Stimulated activated CD4-positive, alpha-beta T cell treated with anti-CD3 and anti-CD28 coated beads, Interleukin-4, amount 100 ng/mL, for 24 hours (primary cell): ENCODE measurements at places on chromosomes 7 and 10.

DNA sequence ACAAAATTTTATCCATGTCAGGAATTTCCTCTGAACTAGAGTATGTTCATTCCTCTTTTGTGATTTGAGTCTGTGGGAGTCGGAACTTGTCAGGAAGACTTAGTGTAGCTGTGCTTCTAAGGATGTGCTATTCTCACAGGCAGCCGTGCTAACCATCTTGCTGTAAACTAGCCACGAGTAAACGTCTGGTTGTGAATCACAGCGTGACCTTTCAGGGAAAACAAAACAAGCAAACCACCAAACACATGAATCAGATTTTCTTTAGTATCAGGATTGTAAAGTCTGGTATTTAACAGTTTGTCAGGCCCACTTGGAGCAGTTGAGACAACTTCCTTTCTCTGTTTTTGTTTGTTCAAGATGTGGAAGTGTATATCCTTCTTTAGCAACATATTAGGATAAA lies 32.0 kb downstream of the AUTS2 start:
- DNase-seq = no peak

DNA sequence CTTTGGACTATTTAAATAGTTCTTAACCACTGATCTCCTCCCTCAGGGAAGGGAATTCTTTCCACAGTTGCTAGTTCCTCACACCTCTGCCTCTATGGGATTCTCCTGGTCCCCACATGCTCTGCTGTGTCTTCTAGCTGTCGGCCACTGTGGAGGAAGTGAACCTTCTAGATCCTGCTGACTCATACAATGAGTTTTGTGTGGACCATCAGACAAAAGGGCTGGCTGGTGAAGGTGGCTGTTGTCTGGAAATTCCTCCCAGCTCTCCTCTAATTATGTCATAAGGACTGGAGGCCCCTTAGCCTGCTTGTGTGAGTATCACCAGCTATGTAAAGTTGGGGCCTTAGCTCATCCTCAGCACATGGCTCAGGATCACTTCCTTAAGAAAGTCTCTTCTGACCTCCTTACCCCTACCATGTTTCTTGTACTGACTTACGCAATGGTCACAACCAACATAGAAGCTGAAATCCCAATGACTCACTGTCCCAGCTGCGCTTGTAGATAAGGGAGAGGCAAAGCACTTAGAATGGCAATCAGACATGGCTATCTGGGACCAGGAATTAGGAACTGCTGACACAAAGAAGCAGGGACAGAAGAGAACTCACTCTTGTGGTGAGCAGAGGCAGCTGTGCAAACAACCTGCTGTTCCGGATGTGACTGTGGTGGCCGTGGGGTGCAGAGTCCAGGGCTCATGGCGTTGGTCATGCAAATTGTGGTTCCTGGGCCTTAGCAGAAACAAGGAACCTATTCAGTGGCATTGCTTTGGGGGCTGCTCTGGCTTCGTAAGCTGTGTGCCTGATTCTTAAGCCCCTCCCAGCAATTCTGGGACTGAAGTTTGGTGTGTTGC lies 2.5 kb upstream of the MACC1 start:
- DNase-seq = no peak

DNA sequence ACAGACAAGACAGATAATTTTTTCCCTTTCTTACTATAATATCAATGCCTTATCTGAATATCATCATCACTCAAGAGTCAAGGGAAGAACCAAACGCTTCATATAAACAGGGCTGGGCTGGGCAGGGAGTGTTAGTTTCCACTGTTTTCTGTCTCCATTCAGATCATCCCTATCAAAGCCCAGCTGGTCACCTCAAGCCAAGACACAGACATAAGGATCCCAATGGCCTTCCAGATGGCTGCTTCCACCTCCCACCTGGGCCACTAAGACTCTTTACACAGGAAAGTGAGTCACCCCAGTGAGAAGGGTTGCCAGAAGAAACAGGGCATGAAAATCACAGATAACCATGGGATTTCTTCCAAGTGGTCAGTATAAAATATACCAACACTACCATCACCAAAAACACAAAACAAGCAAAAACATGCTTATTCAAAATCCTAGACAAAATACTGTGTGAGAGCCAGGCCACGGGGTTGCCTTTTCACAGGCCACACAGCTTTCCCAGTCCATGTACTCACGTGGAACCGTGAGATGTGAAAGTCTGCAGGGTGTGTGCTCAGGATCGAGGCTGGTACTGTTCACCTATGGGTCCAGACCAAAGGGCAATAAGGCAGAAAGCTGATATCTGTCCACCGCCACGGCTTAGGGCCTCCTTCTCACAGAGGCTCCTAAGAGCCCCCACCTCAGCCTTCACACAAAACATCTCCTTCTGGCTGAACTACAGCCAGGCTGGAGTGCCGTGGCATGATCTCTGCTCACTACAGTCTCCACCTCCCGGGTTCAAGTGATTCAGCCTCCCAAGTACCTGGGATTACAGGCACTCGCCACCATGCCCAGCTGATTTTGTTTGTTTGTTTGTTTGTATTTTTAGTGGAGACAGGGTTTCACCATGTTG lies 5.7 kb downstream of the PRSS1 start:
- DNase-seq = no peak

DNA sequence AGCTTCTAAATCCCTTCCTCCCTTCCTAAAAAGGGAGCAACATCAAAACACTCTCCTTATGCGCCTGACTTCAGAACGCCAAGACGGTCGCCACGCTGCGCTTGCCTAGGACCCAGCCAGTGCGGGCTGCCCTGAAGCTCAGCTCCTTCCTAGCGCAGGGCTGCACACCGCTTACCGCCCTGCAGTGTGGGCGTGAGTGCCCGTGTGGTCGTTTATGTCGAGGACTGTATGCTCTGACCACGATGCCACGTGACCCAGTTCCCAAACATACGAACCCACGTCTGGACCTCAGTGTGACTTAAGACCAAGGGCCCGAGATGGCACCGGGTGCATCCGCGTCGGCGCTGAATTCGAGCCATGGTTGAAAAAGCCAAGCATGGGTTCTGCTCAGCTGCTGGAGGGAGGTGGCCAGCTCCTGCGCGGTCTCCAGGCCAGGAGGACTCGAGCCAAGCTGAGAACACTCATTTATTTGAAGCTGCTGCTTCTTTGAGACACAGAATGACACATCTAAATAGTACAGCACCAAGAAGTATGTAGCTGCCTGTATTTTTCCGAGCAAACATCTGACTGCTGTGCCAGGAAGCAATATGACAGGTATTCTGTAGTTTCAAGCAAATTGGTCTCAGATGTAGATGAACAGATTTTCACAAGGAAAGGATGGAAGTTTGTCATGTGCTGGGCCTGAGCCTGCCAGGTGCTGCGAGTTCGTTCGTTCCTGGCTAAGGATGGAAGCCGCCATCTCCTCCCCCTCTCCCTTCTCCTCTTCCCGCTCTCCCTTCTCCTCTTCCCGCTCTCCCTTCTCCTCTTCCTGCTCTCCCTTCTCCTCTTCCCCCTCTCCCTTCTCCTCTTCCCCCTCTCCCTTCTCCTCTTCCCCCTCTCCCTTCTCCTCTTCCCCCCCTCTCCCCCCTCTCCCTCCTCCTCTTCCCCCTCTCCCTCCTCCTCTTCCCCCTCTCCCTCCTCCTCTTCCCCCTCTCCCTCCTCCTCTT lies 184.7 kb downstream of the EBF3 start:
- DNase-seq = no peak

DNA sequence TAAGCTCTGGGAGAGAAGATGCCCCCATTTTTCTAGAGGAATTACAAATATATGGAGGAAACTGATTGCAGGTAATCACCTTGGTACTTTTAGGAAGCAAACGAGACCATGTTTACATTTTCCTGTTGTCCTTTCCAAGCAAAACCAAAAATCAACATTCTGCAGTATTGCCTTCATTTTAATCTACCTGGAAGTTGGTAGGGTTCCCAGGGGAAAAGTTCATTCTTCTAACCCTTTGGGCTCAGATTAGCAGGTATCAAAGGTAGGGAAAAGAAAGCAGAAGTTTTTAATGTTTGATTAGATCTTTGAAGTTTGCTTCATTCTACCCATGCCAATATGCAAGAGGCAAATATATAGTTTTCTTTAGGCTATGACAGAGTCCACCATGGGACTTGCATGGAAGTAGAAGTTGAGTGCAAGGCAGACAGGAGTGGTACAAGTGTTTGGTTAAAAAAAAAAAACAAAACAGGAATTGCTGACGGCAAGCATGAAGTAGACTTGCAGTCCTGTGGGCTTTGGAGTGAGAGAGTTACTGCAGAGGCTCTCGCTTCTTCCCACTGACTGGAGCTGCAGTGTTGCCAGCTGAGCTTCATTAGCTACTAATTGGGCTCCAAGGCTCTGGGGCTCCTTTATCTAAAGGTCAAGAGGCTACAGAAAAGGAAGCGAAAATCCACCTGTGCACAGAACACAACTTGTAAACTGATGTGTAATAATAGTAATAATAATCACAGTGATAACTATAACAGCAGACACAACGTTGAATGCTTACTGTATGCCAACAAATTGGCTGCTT lies 28.9 kb upstream of the ASAH2 start:
- DNase-seq = no peak

DNA sequence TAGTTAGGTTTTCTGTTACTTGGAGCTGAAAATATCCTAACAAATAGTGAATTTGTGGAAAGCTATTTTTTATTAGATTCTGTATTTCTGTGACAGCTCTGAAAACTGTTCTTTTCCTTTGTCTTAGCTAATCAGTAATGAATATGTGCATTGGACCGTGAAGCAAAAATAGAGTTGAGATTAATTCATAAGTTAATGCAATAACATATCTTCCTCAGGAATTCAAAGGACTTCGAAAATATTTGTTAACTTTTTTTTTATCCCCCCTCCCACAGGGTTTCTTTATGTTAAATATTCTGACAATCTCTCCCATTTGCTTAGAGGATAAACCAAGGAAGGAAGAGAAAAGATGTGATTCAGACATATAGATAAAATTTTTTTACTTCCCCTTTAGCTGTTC lies 101.4 kb downstream of the PODXL start:
- DNase-seq = no peak

DNA sequence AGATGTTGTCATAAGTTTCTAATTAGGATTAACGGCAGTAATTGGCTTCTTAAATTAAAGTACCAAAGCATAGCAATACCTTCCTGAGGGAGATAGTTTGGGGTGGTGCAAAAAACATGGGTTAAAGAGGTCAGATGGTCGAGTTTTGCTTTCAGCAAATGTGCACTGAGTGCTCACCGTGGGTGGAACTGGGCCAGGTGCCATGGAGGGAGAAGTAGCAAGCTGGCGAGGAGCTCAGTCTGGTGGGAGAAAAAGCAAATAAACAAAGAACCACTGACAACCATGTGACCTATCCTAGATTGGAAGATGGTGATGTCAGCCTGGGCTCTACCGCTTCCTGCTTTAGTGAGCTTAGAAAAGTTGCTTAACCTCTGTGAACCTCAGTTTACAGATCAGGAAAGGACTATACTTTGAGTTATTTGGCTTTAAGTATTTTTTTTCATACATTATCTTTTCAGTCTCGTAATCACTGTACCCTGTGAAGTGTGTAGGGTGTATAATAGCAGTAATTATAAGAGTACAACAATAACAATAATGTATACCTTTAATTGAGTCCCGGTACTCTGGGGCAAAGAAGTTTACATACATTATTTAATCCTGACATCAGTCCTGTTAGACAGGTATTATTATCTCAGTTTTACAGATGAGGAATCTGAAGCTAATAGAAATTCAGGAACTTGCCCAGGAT lies 69.0 kb upstream of the PDCD4 start:
- DNase-seq = peak; percentile 28

- DNase-seq = no peak
Observed at GRCh38 chr10:22443175-22443901, 98.0 kb downstream of the SPAG6 start.

DNA sequence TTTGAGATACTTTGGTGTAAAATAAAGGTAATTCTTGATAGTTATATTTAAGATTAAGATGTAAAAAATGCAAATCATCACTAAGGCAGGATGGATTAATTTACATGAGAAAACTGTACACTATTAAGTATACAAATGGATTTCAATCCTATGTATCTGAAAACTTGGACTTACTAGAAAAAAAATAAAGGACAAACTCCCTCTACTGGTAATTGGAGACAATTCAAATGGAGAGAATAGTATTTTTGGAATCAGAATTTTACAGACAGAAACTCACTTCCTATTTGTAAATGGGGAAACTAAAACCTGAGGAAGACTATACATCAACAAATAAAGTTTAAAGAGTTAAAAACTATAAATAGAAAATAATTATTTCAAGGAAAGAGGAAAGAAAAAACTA lies 62.6 kb downstream of the CUL2 start:
- DNase-seq = no peak

GRCh38 chr7:30735631-30736030 lies 16.3 kb upstream of the INMT start:
- no peak for DNase-seq

DNA sequence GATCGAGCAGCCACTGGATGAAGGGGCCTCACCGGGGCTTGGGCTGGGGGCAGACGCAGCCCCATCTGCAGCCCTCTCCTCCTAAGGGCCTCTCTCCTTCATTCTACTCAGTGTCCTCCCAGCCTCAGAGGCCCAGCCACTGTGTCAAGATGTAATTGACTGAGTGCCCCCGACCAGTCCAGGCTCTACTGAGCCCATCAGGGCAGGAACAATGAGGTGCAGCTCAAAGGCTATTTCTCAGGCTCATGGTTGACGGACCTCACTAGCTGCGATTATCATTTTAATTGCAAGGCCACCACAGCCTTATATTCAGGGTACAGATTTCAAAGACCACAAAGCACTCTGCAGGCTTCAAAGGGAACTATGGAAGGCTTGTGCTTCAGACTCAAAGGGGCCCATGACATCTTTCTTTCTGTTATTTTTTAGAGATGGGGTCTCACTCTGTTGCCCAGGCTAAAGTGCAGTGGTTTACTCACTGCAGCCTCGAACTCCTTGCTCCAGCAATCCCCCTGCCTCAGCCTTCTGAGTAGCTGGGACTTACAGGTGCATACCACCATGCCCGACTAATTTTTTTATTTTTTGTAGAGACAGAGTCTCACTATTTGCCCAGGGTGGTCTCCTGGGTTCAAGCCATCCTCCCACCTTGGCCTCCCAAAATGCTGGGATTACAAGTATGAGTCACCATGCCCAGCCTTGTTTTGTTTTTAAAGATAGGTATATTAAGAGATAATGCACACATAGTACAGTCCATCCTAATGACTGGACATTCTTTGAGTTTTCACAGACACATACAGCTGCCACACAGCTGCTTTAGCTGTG lies 23.7 kb downstream of the SLC29A3 start:
- no peak for DNase-seq

DNA sequence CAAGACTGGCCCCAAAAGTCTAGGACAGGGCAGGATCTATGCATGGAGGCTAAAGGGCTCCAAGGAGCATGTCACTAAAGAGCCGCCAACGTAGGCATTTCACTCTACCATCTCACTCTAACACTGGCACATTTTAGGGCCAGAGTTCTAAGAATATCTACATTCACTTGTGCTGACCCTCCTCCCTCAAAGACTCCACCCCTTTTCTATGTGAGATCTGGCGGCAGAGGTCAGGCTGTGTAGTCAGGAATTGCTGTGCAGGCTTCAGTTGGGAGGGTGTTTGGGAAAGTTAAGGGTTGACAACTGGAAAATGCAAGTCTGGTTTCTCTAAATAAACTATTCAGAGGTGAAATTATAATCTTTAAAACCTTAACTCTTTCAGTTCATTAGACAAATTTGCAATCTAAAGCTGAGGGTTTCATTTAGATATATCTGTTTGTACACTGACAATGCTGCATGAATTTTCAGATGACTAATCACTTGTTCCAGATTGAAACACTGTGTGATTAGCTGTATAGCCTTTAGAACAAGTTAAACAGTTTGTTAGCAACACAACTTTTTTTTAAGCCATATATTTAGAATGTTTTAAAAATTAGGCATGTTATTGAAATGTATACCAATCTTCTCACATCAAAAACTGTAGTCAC lies 18.2 kb downstream of the LMOD2 start:
- DNase-seq = no peak

GRCh38 chr7:92684274-92684673 lies 94.1 kb upstream of the FAM133B start:
- DNase-seq = no peak

- no peak for DNase-seq
Observed at GRCh38 chr10:81179805-81180452, 642.2 kb downstream of the SH2D4B start.
